CD4-positive, alpha-beta T cell (primary cell): ENCODE measurements at places on chromosomes 4 and X. TPM values are rescaled to one million over a fixed set of nuclear protein-coding genes. Genes with fewer than 3 reads are reported as not detected.

DNA sequence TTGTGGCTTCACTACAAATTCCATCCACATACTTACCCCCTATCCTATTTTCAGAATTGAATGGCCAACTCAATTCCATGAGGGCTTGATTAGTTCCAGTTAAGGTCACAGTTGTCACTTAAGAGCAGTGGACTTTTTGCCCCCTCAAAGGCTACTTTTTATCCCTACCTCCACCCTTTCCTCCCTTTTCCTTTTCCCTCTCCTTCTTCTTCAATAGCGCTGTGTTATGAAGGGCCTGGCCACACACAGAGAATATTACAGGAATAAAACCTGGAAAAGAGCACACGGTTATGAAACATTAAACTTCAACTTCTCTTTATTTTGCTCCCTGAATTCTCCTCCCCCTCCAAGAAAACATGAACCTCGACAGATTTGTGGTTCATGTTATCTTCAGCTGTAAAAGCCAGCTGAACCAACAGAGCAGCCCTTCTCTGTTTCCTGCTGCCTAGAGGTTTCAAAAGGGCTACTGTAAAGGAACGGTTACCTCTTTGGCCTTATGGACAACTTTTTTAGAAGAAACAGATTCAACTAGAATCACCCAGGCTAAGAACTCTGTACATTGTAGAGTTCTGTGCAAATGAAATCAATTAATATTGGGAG, 87.0 kb upstream of the RPL34 start:
- peaks cover 35% of the 10 kb centered on the region for H3K4me1 ChIP-seq
- no peak overlapping the region for H3K4me3 ChIP-seq
- H3K27ac ChIP-seq: no peak overlapping the region
- H3K36me3 ChIP-seq: no peaks in the 10 kb centered on the region

- H3K27me3 ChIP-seq: no peaks in the 10 kb centered on the region
- H3K4me1 ChIP-seq: no peaks in the 10 kb centered on the region
- no peak overlapping the region for H3K27ac ChIP-seq
- no peak overlapping the region for H3K4me3 ChIP-seq
Measured at GRCh38 chr4:100977274-100977673, 370.1 kb downstream of the PPP3CA start.

KIT gene
- 0.05 TPM for total RNA-seq

ZFP92 gene
- total RNA-seq: 0.11 TPM

IQCM gene
- not detected for total RNA-seq

DNA sequence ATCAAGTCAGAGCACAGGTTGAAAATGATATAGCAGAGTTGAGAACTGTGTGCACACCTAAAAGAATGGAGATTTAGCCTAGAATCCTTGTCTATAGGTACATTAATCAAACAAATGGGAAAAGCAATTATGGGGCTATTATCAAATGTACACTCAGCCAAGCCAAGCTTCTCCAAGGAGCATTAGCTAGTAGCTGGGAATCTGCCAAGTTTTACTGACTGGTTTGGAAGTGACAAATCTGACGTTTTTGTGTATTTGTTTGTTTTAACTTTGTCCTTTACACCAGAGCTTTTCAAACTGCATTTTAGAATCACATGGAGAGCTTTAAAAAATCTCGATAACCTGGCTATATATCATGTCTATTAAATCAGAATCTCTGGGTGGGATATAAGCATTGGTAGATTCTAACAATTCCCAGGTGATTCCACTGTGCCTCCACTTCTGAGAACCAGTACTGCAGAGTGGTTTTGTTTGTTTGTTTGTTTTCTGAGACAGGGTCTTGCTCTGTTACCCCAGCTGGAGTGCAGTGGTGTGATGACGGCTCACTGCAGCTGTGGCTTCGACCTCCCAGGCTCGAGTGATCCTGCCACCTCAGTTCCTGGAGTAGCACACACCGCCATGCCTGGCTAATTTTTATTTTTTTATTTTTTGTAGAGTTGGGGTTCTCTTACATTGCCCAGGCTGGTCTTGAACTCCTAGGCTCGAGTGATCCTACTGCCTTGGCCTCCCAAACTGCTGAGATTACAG, 279.8 kb downstream of the UNC5C start:
- no peak for DNase-seq
- H3K4me1 ChIP-seq: no peaks in the 10 kb centered on the region
- H3K36me3 ChIP-seq: no peaks in the 10 kb centered on the region

- H3K36me3 ChIP-seq: no peaks in the 10 kb centered on the region
- no peaks in the 10 kb centered on the region for H3K27me3 ChIP-seq
- H3K4me3 ChIP-seq: no peak overlapping the region
- no peaks in the 10 kb centered on the region for H3K4me1 ChIP-seq
- no peak for DNase-seq
Measured at GRCh38 chrX:111257733-111258132, 12.6 kb downstream of the CAPN6 start.

DNA sequence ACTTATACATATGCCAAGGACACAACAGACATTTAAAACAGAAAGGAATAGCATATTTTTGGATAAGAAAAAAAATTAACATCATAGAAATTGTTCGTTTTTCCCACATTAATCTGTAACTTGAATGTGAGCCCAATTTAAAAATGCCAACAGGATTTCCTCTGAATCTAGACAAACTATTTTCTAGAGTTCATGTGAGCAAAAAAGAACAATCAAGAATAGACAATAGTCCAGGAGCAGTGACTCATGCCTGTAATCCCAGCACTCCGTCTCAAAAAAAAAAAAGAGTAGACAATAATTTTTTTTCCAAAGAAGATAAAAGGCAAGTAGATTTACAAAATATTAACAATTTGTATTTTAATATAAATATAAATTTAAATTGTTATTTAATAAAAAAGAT, 73.7 kb upstream of the DUSP21 start:
- no peaks in the 10 kb centered on the region for H3K36me3 ChIP-seq
- no peaks in the 10 kb centered on the region for H3K4me1 ChIP-seq
- no peaks in the 10 kb centered on the region for H3K27me3 ChIP-seq
- H3K27ac ChIP-seq: no peak overlapping the region

- DNase-seq: no peak
- H3K27me3 ChIP-seq: no peaks in the 10 kb centered on the region
- H3K27ac ChIP-seq: no peak overlapping the region
- no peak overlapping the region for H3K4me3 ChIP-seq
Measured at GRCh38 chr4:123256901-123257300, 139.7 kb upstream of the SPRY1 start.

DNA sequence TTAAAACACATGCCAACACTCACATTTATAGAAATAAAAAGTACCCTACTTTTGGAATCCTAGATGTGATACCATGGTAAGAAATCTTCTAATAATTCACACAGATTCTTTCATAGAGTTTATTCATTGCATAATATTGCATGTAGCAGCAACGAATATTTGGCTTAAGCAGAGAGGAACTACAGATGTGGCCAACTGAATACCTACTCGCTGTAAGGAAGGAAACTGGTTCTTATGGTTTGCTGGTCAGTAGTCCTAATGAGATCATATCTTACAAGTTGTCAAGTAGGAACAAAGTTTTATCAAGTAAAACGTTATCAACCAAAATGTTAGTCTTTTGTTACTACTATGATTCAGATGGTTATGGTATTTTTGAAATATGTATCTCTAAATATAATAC, 996.1 kb downstream of the PDHA2 start:
- no peaks in the 10 kb centered on the region for H3K27me3 ChIP-seq
- H3K27ac ChIP-seq: no peak overlapping the region
- H3K4me1 ChIP-seq: no peaks in the 10 kb centered on the region
- no peaks in the 10 kb centered on the region for H3K36me3 ChIP-seq
- no peak for DNase-seq

GRCh38 chrX:151973851-151974335, 583 bp downstream of the GABRE start:
- no peaks in the 10 kb centered on the region for H3K4me1 ChIP-seq
- no peaks in the 10 kb centered on the region for H3K36me3 ChIP-seq
- no peak overlapping the region for H3K4me3 ChIP-seq
- DNase-seq: no peak

HSFX2 gene
- total RNA-seq: not detected

DAPP1 gene
- 8.3 TPM for total RNA-seq

PGAM4 gene
- total RNA-seq: not detected
